MCF 10A (cell line): ENCODE measurements at places on chromosomes 3 and 15. TPM values are rescaled to one million over a fixed set of nuclear protein-coding genes. Genes with fewer than 3 reads are reported as not detected.
A peak's percentile ranks its signal among the peaks of the same experiment; 100 is the strongest.

The DOCK3 gene
- total RNA-seq: 0.14 and 0.34 TPM in 2 replicates

The SUCNR1 gene
- total RNA-seq: not detected in 2 replicates

The PYGO1 gene
- 3.9 and 5.1 TPM in 2 replicates for total RNA-seq

The NDUFB5 gene
- 88.2 and 115 TPM in 2 replicates for total RNA-seq

DNA sequence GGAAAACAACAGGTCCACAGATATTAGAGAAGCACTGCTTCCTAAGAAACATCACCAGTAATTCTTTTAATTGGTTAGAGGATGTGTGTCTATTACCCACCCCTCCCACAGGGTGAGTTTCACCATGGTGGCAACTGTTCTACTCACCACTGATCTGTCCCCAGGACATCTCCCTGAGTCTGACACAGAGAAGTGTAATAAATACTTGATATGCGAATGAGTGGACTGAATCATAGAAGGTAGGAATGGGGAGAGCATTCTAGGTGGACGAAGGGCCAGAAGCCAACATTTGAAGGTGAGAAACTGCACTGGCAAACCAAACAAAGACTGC lies 452.7 kb upstream of the PROK2 start:
- DNase-seq: no peak

GRCh38 chr3:51727500-51727899 lies 20.6 kb downstream of the GRM2 start:
- no peak for DNase-seq

GRCh38 chr3:38576526-38577370 lies 72.7 kb downstream of the SCN5A start:
- no peak for DNase-seq

GRCh38 chr15:31100738-31101137 lies 787 bp downstream of the TRPM1 start:
- no peak for DNase-seq

DNA sequence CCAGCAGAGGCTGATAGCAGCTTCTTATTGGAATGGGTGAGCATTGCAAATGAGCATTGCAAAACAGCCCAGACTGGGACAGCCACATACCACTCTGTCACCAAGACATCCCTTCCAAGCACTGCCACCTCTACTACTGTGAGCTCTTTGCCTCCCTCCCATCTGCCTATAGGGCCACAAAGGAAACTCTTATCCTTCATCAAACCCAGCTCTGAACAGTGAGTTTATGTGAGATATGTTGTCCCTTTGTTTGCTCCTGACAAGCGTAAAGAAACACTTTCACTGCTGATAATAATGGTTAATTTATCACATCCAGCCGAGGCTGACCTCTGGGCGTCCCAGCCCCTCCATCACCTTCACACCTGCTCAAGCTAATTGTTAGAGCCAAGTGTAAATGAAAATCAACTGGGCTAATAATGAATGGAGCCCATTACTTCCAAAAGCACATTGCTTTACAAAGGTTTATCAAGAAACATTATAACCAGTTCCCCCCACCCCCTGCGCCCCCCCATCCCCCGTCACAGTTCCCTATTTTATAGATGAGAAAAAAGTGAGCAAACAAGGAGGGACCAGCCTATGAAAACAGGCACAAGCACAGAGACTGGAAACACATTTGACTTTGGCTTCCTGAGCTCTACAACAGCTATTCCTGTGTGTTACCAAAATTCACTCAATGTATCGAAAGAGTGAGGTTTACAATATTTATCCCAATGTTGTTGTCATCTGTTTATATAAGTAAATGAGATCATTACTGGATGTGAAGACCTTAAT lies 146.3 kb downstream of the ANXA2 start:
- no peak for DNase-seq

DNA sequence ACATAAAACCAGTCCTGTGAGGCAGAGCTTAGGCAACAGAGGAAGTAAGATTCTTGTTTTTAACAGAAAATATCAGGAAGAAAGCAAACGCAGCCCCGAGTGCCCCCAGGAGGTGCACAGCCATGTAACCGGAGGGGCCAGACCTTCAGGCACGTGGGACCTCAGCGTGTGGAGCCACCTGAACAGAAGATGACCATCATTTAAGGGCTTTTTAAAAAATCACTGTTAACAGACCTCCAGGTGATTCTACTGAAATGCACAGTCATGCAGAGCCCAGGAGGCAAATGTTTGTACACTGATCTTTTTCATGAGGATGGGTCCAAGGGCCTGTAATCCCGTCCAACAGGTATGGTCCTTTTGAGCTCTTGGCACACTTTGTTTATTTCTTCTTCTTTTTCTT lies 38.8 kb downstream of the SPG21 start:
- DNase-seq: no peak

DNA sequence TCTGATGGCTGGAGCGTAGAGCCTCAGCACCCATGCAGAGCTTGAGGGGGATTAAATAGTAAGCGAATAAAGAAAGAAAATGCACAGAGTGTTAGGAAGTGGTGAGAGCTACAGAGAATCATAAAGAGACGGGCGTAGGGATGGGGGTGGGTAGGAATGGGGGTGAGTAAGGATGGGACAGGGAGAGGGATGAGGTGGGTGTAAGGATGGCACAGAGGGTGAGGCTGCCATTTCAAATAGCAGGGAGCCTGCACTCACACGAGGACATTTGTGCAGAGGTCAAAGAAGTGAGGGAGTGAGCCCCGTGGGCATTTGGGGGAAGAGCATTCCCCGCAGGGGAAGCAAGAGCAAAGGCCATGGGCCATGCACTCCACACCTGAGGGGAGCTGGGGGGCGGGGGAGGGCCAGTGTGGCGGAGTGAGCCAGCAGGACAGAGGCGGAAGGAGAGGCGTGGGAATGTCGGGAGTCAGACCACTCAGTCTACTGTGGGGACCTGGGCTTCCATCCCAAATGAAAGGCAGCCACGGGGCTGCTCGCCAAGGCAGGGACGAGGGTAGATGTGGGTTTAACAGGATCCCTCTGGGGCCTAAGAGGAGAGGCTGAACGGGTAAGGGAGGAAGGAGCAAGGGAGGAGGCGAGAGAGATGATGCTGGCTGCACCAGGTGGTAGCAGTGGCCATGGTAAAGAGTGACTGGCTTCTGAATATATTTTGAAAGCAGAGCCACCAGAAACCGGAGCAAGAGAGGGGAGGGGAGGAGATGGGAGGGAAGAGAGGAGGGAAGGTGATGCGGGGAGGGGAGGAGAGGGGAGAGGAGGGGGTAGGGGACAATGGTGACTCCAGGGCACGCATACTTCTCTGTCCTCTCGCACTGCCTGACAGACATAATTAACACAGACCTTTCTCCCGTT lies 35.2 kb upstream of the SLC6A6 start:
- no peak for DNase-seq

GRCh38 chr3:103672346-103672745 lies 1237.5 kb downstream of the ZPLD1 start:
- DNase-seq: peak; percentile 3

DNA sequence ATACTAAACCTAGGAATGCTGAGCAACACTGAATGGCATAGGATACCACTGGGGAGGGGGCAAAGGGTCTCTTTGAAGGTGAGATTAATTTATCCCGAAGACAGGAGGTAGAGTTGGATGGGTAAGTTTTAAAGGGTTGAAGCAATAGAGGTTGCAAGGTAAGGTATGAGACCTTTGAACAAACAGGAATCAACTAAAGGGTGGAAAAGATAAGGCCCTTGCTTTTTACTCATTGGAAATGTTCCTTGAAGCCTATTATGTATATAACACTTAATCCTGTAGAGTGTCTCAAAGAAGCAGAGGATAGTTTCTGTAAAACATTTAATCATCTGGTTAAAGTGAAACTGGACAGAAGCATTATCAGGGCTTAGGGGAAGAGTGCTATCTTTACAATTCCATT lies 5.7 kb downstream of the ABHD5 start:
- no peak for DNase-seq

GRCh38 chr15:36912311-36912712 lies 188.0 kb downstream of the MEIS2 start:
- DNase-seq: no peak

- DNase-seq: no peak
Measured at GRCh38 chr3:156518726-156519125, 36.2 kb downstream of the SSR3 start.

DNA sequence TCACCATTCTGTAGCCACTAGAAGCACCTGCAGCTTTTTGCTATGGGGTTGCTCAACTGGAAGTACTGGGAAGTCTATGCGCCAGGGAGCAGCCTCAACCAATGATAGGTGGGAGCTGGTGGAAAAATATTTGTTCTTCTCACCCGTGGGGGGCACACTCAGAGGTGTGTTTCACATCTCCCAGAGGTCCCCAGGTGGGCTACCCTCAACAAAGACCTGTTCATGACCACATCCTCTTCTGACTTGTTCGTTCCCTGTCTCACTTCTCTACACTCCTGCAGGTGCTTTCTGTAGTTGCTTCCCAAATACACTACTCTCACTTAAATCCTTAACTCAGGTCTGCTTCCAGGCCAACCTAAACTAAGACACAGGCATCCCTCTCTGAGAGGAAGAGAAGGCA lies 3.6 kb downstream of the CAMP start:
- DNase-seq: no peak

DNA sequence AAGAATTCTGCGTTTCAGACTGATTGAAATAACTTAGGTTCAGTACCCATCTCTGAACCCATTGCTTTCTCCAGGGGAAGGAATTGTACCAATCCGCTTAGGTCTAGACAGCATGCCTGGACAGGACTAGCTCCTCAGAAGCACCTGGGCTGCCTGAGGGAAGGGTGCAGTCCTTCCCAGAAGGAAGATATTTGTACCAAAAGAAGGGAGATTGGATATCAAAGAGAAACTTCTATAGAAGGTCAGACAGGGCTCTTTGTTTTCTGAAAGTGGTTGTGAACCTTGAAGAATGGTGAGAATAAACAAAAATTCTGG lies 133.8 kb upstream of the LRTM1 start:
- DNase-seq: peak; percentile 28

DNA sequence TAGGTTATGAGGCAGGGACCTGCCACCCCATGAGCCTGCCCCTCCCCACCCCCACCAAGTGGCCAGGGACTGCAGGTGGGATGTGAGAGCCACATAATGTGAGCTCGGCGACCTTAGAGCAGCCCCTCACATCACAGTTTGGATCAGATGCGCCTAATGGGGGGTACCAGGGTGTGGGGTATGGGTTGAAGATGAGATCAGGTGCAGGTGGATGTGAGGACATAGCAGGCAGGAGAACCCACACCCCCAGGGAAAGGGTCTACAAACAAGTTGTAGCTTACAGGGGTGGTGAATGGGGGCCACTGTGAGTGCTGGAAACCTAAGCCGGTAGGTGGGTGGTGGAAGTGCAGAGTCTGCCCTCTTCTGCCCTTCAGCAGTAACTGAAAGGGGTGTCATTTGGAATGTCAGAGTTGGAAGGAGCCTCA lies 94.0 kb downstream of the CORO2B start:
- no peak for DNase-seq

- no peak for DNase-seq
Measured at GRCh38 chr15:101531170-101531569, 41.7 kb upstream of the PCSK6 start.

DNA sequence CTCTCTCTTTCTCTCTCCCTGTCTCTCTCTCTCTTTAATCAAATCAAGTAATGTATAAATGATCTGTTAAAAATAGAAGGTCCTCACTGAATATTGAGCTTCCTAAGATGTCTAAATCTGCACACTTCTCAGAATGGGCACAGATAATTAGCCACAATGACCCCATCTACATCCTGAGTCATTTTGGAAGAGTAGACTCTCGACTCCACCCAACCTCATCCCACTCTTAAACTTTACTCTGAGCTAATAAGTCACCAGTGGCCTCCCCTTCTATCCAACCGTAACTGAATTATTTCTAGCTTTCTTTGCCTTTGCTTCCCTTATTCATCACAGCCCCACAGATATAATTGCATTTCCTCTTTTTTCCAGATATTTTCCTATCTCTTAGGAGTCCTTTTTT lies 326.5 kb upstream of the ZNF717 start:
- no peak for DNase-seq
